HFFc6 (cell line): ENCODE measurements at places on chromosomes 2 and 18. TPM values are rescaled to one million over a fixed set of nuclear protein-coding genes. Genes with fewer than 3 reads are reported as not detected.

ITPRIPL1 gene
- total RNA-seq: 0.38 to 1.1 TPM (median 0.99 TPM) in 3 replicates

FRZB gene
- total RNA-seq: not detected in 3 replicates

POTEJ gene
- total RNA-seq: not detected in 3 replicates

ATOH8 gene
- total RNA-seq: 33.9 to 53.0 TPM (median 41.8 TPM) in 3 replicates

DNA sequence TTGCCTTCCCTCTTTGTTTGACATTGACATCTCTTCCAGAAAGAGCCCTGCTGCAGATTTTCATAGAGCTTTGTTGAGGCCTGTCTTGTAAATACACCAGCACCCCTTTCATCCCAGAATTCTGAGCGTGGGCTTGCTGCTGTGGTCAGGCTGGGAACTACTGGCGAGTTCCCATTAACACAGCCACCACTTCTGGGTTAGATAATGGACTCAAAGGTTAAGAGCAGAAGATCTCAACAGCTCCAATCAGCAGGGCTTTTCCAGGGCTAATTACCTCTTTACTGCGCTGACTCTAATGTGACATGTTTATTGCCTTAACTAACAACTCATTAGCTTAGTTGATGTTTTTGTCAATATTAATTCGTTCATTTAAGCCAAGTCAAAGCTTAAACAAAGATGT, 235.9 kb upstream of the BOD1L2 start:
- no peaks in the 10 kb centered on the region for H3K27me3 ChIP-seq
- H3K4me1 ChIP-seq: no peaks in the 10 kb centered on the region
- no peak overlapping the region for H3K4me3 ChIP-seq
- no peak overlapping the region for H3K27ac ChIP-seq
- no peak for DNase-seq
- no peaks in the 10 kb centered on the region for H3K36me3 ChIP-seq

- H3K27ac ChIP-seq: no peak overlapping the region
- H3K4me3 ChIP-seq: no peak overlapping the region
- H3K4me1 ChIP-seq: no peaks in the 10 kb centered on the region
- H3K27me3 ChIP-seq: peaks cover 3% of the 10 kb centered on the region; the same call in 1 of the 2 replicates
Measured at GRCh38 chr18:26763446-26764110, 101.9 kb downstream of the AQP4 start.

- peaks cover 5% of the 10 kb centered on the region; the same call in 1 of the 2 replicates for H3K36me3 ChIP-seq
- H3K27me3 ChIP-seq: peaks cover 10% of the 10 kb centered on the region
- no peak overlapping the region for H3K27ac ChIP-seq
- peaks cover 40% of the 10 kb centered on the region for H3K4me1 ChIP-seq
- H3K4me3 ChIP-seq: no peak overlapping the region
Measured at GRCh38 chr2:84876369-84876768, 4.5 kb downstream of the TRABD2A start.

DNA sequence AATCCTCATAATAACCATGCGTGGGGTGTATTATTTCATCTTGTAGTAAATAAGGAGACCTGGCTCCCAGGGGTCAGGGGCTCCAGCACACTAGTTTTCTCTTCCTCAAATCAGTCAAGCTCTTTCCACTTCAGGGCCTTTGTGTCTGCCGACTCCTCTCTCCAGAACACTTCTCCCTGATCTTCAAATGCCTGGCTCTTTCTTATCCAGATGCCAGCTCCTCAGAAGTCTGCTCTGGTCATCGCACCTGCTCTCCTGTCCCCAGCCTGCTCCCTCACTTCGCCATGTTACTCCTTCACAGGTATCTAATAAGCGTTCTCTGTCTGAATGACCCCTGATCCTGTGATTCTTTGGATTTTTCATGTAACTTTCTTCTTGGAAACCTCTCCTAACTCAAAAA, 62.0 kb downstream of the GYPC start:
- H3K27me3 ChIP-seq: peaks cover 7% of the 10 kb centered on the region; the same call in 1 of the 2 replicates
- peaks cover 9% of the 10 kb centered on the region for H3K4me1 ChIP-seq
- no peak overlapping the region for H3K27ac ChIP-seq
- H3K4me3 ChIP-seq: no peak overlapping the region

DNA sequence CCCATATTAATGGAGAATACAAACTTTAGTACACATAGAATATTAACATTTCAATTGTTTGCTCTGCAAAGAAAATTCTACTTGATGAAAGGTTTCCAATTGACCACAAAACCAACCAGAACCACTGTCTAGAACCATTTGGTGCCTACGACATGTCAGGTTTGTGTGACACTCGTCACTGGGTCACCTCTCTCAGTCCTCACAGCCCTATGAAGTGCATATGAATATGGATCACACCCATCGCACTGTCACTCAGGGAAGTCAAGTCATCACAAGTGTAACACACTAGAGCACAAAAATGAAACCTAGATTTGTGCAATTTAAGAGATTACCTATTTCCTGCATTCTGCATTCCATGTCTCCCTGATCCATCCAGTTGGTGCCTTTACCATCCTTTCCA, 43.7 kb downstream of the PTPN2 start:
- no peaks in the 10 kb centered on the region for H3K27me3 ChIP-seq
- no peak overlapping the region for H3K27ac ChIP-seq
- H3K4me3 ChIP-seq: no peak overlapping the region
- no peak for DNase-seq
- H3K4me1 ChIP-seq: peaks cover 70% of the 10 kb centered on the region
- peaks cover 14% of the 10 kb centered on the region for H3K36me3 ChIP-seq

- H3K4me3 ChIP-seq: no peak overlapping the region
- DNase-seq: no peak
- H3K4me1 ChIP-seq: peaks cover 11% of the 10 kb centered on the region
- H3K27me3 ChIP-seq: no peaks in the 10 kb centered on the region; the same call in 1 of the 2 replicates
- no peak overlapping the region for H3K27ac ChIP-seq
Measured at GRCh38 chr2:172472446-172473033, 45.2 kb downstream of the ITGA6 start.

DNA sequence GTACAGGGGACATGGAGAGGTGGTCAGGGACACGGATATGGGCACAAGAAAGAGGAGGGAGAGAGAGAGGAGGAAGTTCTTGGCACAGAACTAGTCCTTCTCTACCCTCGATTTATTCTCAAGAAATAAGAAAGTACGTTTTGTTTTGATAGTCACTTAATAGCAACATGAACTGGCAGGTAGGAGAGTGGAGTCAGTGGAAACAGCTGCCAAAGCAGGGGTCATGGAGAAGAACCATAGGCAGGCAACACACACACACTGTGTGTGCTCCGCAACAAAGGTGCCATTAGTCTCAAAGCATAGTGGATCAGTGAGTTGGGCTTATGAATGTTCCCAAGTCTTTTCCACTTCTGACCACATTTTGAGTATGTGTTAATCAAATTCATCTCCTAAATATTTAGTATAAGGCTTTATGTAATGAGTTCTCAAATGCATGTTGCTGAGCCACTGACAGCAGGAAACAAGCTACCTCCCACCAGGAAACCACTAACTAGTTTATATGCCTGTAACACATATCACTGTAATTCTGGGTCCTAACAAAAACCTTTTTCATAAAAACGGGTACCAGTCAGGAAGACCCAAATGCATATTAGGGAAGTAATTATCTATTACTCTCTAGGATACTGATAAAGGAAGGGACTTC, 41.1 kb downstream of the IWS1 start:
- no peak overlapping the region for H3K27ac ChIP-seq
- no peak overlapping the region for H3K4me3 ChIP-seq
- peaks cover 31% of the 10 kb centered on the region for H3K36me3 ChIP-seq
- no peak for DNase-seq
- H3K27me3 ChIP-seq: peaks cover 2% of the 10 kb centered on the region; the same call in 1 of the 2 replicates

- peaks cover 98% of the 10 kb centered on the region for H3K4me1 ChIP-seq
- peaks cover 3% of the 10 kb centered on the region; the same call in 1 of the 2 replicates for H3K27me3 ChIP-seq
- H3K4me3 ChIP-seq: peak overlapping the region; percentile 43
- H3K27ac ChIP-seq: peak overlapping the region; percentile 95
- H3K36me3 ChIP-seq: peaks cover 31% of the 10 kb centered on the region
Measured at GRCh38 chr18:57785751-57786437, 17.2 kb downstream of the ATP8B1 start.

DNA sequence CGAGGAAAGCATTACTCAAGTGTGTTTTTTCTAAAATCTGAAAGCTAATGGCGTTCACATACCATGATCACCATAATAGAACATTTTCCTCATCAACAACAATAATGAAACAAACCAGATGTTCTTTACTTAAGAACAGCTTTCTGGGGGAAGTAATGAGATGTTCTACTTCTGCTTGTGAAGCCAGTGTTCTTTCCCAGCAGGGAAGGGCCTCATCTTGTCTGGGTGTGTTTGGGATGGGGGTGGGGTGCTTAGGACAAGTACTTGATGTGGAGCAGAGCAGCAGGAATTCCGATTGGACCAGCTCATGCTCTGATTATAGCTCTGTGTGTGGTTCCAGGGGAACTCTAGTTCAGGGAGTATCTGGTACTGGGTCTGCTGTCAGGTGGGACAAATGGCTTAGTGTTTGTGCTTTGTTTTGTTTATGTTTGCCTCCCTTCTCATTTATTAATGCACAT, 163.0 kb upstream of the NOSTRIN start:
- no peaks in the 10 kb centered on the region for H3K36me3 ChIP-seq
- H3K4me1 ChIP-seq: peaks cover 21% of the 10 kb centered on the region
- DNase-seq: peak; percentile 38
- no peaks in the 10 kb centered on the region for H3K27me3 ChIP-seq

- H3K27me3 ChIP-seq: no peaks in the 10 kb centered on the region
- H3K4me1 ChIP-seq: peaks cover 27% of the 10 kb centered on the region
- no peak overlapping the region for H3K4me3 ChIP-seq
- no peaks in the 10 kb centered on the region for H3K36me3 ChIP-seq
- DNase-seq: no peak
Measured at GRCh38 chr2:239330836-239331235, 70.0 kb downstream of the HDAC4 start.

GRCh38 chr2:218368621-218369153, 12.0 kb downstream of the CATIP start:
- H3K36me3 ChIP-seq: no peaks in the 10 kb centered on the region
- H3K4me3 ChIP-seq: 0 out of 2 replicates have a peak overlapping the region, but pooled peaks have one; percentile 21
- peaks cover 34% of the 10 kb centered on the region for H3K27me3 ChIP-seq
- no peak overlapping the region for H3K27ac ChIP-seq
- DNase-seq: peak; percentile 12

DNA sequence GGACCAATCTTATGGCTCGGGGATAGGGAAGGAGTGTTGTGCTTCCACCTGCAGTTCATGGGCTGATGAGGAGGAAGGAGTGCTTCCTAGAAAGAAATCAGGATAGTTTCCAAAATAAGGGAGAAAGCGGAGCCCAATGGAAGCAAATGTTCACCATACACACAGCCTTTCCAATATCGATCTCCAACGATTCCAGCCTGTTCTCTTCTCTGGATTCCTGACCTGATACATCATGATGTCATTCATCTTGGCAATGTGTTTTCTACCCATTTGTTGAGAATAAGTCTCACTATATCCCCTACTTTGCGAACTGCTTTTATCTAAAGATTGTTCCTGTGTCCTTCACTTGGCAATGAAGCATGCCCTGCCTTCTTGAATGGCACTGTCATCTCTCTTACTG, 205.3 kb upstream of the SIX2 start:
- no peaks in the 10 kb centered on the region for H3K36me3 ChIP-seq
- no peak for DNase-seq
- no peaks in the 10 kb centered on the region for H3K4me1 ChIP-seq
- H3K27ac ChIP-seq: no peak overlapping the region
- H3K27me3 ChIP-seq: peaks cover 13% of the 10 kb centered on the region
- H3K4me3 ChIP-seq: no peak overlapping the region

DNA sequence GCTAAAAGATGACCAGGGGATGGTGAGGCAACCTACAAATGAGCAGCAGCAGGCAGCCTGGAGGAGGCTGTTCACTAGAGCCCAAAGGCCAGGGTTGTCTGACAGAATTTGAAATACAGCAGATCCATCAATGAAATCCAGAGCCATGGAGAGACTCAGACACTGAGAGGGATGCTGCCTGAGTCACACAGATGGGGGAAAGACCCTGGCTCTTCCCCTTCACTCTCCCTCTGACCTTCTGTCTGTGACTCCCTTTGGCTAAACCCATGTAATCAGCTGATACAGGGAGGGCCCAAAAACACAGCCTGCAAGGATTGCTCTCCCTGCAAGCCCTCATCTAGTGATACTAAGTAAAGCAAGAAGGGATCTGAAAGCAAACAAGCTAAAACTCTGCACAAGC, 166.5 kb upstream of the SPOPL start:
- DNase-seq: no peak
- H3K27ac ChIP-seq: no peak overlapping the region
- no peak overlapping the region for H3K4me3 ChIP-seq

GRCh38 chr2:225402210-225402776, 2.8 kb downstream of the NYAP2 start:
- H3K36me3 ChIP-seq: no peaks in the 10 kb centered on the region
- H3K27ac ChIP-seq: no peak overlapping the region
- H3K4me3 ChIP-seq: no peak overlapping the region
- H3K27me3 ChIP-seq: 0 out of 2 replicates have a peak, but pooled peaks cover 1% of the 10 kb centered on the region
- no peak for DNase-seq

DNA sequence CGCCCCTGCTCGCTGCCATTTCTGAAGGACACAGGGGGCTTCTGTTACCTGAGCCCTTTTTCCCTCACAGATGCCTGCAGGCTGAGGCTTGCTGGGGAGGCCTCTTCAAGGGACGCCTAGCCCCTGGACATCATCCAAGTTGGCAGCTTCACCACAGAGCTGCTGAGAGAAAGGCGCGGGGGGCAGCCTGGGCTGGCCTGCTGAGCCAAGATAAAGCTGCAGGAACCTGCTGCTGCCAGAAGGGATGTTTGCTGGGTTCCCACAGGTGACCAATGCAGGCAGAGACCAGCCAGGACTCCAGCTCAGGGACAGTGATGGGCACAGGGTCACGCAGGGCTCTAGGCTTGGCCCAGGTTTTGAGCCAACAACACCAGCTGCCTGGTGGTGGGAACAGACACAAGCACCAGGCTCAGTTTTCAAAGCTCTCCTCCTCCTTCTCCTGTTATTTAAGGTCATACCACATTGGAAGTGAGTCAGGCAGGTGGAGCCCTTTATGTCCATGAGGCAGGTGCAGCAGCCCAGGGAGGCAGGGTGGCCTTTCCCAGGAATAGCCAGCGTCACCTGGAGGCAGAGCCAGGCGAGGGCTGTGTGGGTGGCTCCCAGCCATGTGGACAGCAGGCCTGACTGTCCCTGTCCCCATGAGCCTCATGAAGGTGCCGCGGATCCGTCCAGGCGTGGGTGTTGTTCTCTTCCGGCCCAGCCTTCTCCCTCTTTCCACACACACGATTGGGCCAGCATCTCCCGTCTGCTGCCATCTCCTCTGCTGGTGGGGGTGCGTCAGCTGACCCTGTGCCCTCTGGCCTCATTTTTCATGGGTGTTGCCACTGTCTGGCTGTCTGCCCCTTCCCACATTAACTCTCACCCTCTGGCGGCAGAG, 515.5 kb upstream of the MYT1L start:
- H3K27ac ChIP-seq: no peak overlapping the region
- no peak for DNase-seq
- H3K4me1 ChIP-seq: no peaks in the 10 kb centered on the region
- H3K27me3 ChIP-seq: no peaks in the 10 kb centered on the region; the same call in none of the 2 replicates
- no peaks in the 10 kb centered on the region for H3K36me3 ChIP-seq

GRCh38 chr2:29697715-29698114, 223.7 kb downstream of the ALK start:
- no peaks in the 10 kb centered on the region for H3K36me3 ChIP-seq
- DNase-seq: no peak
- H3K27ac ChIP-seq: no peak overlapping the region
- H3K27me3 ChIP-seq: peaks cover 5% of the 10 kb centered on the region
- H3K4me1 ChIP-seq: peaks cover 14% of the 10 kb centered on the region

GRCh38 chr2:241964133-241964532, 94.6 kb downstream of the RTP5 start:
- H3K36me3 ChIP-seq: no peaks in the 10 kb centered on the region
- no peak overlapping the region for H3K27ac ChIP-seq
- H3K4me3 ChIP-seq: no peak overlapping the region
- peaks cover 9% of the 10 kb centered on the region for H3K27me3 ChIP-seq
- H3K4me1 ChIP-seq: peaks cover 21% of the 10 kb centered on the region

GRCh38 chr2:527581-527980, 149.6 kb downstream of the TMEM18 start:
- H3K27me3 ChIP-seq: no peaks in the 10 kb centered on the region; the same call in 1 of the 2 replicates
- H3K36me3 ChIP-seq: no peaks in the 10 kb centered on the region
- H3K4me3 ChIP-seq: no peak overlapping the region
- no peaks in the 10 kb centered on the region for H3K4me1 ChIP-seq
